ENCODE measurements at places on chromosomes 2 and 18.

- no peak for DNase-seq
Observed at GRCh38 chr2:110866466-110866865, 134.1 kb downstream of the ACOXL start.

DNA sequence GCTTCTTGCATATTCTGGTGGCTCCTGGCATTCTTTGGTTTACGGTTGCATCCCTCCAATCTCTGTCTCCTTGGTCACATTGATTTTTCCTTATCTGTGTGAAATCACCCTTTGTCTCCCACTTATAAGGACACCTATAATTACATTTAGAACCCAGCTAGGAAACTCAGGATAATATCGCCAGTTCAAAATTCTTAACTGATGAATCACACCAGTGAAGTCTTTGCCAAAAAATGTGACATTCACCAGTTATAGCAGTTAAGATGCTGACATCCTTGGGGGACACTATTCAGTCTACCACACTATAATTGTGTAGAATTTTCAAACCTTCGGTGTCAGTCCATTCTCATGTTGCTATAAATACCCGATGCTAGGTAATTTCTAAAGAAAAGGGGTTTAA, 320.2 kb downstream of the TMX3 start:
- no peak for DNase-seq

GRCh38 chr18:57923611-57924010, 120.4 kb upstream of the NEDD4L start:
- DNase-seq, result no peak

GRCh38 chr2:236261452-236261851, 2.8 kb downstream of the ASB18 start:
- no peak for DNase-seq

- no peak for DNase-seq
Observed at GRCh38 chr2:99032786-99033185, 96.8 kb upstream of the CRACDL start.

DNA sequence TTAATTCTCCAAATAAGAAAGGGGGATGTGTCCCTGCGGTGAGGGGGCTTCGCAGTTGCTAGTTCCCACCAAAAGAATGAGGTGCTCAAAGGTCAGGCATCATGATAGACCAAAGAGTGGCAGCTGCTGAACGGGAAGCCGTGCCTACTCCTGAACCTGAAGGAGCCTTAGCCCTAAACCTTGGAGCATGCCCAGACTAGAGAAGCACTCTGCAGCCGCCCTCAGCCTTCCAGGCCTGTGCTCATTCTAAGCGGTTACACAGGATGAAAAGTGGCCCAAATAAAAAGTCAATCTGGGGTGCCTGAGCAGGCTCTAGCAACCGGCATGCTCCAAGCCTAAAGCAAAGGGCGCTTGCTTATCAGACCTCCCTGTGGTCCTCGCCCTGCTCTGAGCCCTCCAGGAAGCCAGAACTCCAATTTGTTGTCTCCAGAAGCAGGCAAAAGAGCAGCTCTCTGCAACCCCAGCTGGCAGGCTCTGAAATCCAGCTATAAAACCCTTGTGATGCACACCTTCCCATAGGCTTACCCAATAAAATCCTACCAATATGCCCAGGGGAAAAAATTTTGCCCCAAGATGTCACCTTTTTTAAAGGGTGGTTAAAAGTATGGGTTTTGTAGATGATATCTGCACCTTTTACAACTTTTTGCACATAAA, 17.5 kb downstream of the UXS1 start:
- no peak for DNase-seq

- DNase-seq, result no peak
Observed at GRCh38 chr18:76672627-76673026, 149.7 kb upstream of the ZNF236 start.

DNA sequence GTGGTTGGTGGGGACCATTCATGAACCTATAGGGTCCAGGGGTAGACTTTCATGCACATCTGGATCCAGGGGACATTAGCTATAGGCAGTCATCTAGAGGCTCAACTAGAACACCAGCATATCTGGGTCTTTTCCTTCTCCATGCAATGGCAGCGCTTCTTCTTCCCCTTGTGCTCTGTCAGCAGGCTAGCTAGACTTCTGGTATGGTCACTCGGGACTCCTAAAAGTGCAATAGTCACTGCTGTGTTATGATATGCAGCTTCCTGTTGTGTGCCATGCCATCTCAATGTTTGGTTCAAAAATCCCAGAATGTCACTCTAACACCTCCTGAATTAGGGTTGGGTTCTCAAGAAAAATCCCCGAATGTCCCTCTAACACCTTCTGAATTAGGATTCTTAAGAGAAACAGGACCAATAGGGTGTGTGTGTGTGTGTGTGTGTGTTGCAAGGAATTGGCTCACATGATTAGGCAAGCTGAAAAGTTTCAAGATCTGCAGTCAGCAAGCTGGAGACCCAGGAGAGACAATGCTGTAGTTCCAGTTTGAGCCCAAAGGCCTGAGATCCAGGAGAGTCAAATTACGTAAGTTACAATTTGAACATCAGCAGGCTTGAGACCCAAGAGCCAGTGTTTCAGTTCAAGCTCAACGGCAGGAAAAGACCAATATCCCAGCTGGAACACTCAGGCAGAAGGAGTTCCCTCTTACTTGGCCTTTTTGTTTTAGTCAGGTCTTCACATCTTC, 97.1 kb upstream of the LTBP1 start:
- DNase-seq, result no peak

DNA sequence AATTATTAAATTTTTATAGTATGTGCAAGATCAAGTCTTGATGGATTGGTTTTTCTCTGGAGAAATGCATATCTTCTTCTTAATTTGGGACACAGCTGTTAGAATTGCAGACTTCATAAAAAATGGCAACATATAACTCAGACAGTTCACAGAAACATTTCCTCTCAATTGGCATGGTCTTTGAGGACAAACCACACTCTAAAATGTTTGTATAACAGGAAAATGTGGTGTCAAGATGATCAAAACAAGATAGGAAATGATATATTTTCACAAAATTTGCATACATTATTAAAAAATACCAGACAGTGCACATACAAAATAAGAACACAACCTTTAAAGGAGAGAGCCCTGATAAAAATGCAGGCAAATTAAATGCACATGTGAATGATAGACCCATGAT, 63.9 kb downstream of the ICOS start:
- DNase-seq, result no peak

DNA sequence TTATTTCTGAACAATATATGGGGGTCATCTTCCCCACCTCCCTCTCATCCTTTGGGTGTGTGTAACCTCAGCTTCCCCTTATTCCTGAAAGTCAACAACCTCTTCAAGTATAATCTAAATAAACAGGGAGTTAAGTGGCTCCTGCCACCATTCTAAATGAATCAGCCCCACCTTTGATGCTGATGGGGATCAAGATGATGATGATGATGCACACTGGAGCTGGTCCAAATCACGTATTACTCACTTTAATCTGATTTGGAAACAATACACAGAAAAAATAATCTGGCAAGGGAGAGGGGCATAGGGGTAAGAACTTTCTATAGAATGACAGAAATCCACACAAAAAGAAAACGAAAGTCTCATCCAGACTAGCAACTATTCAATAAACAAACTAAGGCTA, 7.1 kb downstream of the ACVR1 start:
- no peak for DNase-seq

DNA sequence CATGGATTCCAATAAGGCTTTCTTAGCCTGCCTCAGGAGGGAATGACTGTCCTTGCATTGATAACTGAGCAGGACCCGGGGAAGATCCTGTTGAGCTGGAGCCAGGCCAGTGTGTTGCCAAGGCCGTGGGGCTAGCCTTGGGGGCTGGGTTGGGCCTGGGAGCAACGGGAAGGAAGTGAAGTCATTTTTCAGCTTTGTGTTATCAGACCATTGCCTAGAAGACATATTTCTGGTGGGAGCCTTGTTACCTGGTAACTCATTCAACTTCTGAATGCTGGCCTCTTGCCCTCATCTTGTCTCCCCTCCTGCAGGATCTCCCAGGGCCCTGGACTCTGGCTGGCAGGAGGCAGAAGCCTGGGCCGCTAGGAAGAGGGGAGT, 92.7 kb upstream of the MGAT5 start:
- DNase-seq, result no peak

DNA sequence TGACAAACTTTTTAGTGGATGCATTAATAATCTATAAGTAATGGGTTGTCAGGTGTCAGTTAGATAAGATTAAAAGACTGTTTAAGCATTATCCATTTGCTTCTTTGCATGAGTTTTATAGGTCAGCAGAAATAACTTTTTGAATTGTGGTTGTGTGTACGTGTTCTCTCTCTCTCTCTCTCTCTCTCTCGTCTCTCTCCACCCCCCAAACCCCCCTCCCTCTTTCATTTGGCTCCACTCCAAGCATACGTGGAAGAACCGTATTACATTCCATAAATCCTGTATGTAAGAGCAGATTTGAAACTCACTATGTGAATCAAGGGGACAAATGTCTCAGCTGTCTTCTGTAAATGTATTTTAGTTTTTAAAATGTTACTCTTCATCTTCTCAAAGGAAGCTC, 120.2 kb downstream of the MEIS1 start:
- DNase-seq, result no peak

GRCh38 chr2:219422952-219423534, 4.9 kb downstream of the DES start:
- DNase-seq, result no peak

GRCh38 chr2:105521176-105521575, 122.3 kb upstream of the FHL2 start:
- DNase-seq, result peak; percentile 46

GRCh38 chr2:32360416-32360815, 3.6 kb downstream of the BIRC6 start:
- peak; percentile 46 for DNase-seq

DNA sequence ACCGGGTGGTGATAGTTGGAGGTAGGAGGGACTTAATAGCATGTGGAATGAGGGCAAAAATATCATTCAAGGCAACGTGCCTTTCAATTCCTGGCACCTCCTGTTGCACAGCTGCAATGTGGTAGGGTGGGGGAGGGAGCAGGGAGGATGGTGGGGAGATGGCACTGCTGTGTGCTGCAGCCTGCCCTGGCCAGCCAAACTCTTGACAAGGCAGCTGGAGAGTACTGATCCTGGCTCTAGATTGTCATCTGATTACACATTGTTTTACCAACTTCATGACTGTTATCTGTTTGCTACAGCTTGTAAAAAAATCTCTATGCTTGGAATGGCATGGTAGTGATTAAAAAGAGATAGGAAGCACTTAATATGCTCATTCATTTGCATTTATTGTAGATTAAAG, 47.7 kb downstream of the PLCL1 start:
- no peak for DNase-seq

- DNase-seq, result no peak
Observed at GRCh38 chr2:131045286-131046027, 47.8 kb downstream of the FAM168B start.

GRCh38 chr2:233449081-233449901, 95.0 kb downstream of the DGKD start:
- DNase-seq, result no peak

DNA sequence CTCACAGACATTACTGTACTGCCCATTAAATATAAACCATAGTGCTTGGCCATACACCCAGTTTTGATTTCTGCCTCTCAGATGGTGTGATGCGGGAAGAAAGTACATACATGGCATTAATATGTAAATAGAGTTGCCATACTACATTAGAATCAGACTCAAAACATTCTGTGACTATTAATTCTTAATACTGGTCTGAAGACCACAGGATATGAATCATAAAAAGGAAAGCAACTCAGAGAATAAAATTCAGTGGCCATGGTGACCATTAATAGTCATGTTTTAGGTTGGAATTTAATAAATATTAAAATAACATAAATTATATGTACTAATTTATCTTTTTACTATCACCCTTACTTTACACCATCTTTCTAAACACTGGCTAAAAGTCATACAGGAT, 33.0 kb upstream of the WDR75 start:
- no peak for DNase-seq

DNA sequence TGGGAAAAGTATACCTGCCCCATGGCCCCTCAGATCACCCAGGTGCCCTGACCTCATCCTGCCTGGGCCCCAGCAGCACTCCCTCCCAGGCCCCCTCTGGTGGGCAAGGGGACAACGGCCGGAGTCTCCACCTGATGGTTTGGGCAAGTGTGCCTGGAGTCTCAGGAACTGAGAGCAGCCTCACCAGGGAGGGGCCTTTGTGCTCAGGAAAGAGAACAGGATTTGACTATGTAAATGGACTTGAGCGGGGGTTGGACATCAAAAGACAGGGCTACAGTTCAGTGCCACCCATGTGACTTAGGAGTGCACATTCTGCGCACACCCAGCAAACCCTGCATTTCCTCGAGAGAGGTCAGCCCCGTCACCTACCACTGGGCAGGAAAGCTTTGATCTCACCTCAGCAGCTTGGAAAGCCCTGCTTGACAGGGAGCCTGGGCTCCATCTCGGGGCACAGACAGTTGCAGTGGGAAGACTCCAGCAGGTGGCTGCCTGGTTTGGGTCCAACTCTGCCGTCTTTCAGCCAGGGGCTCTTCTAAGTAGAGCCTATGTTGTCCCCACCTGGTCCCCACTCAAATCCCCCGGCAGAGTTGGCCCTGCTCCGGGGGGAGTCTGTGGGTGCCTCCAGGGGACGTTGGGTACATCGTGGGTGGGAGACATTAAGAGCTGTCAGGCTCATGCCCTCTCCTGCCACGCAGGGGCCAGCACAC, 3.3 kb downstream of the INPP5D start:
- peak; percentile 37 for DNase-seq

GRCh38 chr2:45833301-45833967, 182.0 kb downstream of the PRKCE start:
- DNase-seq, result no peak

DNA sequence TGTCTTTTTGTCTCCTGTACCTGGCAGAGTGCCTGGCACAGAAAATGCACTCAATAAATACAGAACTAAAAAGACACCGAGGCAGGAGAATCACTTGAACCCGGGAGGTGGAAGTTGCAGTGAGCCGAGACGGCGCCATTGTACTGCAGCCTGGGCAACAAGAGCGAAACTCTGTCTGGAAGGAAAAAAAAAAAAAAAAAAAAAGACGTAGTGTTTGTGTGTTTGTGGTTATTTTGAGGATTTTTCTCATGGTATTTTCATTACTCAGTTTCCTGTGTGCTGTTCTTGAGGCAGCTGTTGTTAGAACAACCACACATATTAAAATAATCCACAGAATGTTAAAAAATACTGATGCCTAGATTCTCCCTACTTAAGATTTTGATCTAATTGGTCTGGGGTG, 519.2 kb upstream of the SPHKAP start:
- DNase-seq, result no peak

- DNase-seq, result no peak
Observed at GRCh38 chr2:130150181-130151144, 5.6 kb upstream of the CCDC74B start.

DNA sequence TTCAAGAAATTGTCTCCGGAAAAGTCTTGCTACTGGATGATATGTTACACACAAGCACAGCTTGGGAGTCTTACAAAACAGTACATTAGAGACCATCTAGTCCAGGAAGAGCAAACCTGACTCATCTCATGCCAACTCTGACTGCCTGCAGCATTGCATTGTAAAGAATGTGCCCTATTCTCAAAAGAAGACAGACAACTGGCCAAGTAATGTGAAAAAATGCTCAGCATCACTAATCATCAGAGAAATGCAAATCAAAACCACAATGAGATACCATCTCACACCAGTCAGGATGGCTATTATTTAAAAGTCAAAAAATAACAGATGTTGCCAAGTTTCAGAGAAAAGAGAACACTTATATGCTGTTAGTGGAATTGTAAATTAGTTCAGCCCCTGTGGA, 42.7 kb upstream of the GORASP2 start:
- DNase-seq, result no peak

- no peak for DNase-seq
Observed at GRCh38 chr18:24992491-24992890, 359.5 kb downstream of the ZNF521 start.
